ENCODE measurements at places on chromosomes 4 and X.

DNA sequence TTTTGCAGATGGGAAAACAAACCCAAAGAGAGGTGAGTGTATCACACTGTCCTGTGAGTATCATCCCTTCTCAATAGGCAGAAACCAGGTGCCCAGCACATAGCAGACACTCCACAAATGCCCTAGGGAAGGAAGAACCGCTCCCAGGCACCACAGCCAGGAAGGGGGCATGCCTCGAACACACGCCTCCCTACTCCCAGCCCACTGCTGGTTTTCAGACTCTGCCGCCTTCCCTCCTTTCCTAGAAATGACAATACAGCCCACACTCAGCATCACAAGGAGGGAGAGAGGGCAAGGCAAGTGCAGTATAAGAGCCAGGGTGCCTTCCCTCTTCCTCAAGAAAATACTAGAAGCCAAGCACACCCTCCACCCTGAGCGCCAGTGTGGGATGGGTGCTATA is 16.2 kb downstream of the JAKMIP1 start:
- no peak for DNase-seq

DNA sequence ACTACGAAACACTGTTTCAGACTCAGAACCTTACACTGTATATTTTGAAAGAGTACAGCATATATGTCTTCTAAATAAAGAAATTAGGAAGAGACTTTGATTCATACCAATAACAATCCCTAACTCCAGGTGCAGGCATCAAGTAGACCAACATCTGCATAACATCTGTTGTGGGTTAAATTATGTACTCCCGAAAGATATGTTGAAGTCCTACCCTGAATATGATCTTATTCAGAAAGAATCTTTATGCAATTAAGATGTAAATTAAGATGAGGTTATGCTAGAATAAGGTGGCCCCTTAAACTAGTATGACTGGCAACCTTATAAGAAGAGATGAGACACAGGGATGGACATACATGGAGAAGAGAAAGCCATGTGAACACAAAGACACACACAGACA is 117.9 kb downstream of the INPP4B start:
- DNase-seq = no peak

- DNase-seq = no peak
Observed at GRCh38 chrX:16914058-16914457, 32.4 kb upstream of the REPS2 start.

GRCh38 chr4:76705472-76705871 is 192.5 kb downstream of the SOWAHB start:
- no peak for DNase-seq

GRCh38 chr4:122150931-122151330 is 1.2 kb upstream of the BLTP1 start:
- no peak for DNase-seq

Data from NCI-H1694 (cell line).